ENCODE measurements at places on chromosomes 2 and 18.

- no peak for DNase-seq
Measured at GRCh38 chr2:39160982-39161381, 40.1 kb upstream of the SOS1 start.

- no peak for DNase-seq
Measured at GRCh38 chr2:82837588-82838304, 1621.3 kb downstream of the SUCLG1 start.

DNA sequence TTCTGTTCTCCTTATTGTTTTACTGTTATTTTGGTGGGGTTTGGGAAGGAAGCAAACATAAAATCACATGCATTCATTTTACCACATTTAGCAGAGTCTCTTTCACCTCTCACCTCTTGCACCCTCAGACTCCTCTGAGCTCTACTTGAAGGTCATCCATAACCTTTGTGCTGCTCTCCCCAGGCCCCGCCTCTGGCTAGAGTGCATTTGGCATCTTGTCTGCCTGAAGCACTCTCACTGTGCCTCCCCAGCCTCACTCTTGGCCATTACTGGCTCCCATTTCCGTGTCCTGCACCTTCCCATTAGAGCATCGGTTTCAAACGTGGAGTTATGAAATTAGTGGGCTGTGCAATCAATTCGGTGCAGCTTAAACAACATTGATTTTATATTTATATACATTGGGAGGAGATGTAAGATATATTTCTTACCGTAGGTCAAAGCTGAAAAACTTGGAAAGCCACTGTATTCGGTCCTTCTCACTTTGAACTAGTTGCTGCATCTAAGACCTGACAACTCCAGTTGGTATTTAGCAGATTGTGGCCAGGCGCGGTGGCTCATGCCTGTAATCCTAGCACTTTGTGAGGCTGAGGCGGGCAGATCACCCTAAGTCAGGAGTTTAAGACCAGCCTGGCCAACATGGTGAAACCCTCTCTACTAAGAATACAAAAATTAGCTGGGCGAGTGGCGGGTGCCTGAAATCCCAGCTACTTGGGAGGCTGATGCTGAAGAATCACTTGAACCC, 6.9 kb upstream of the ZFAND2B start:
- no peak for DNase-seq

GRCh38 chr18:2459886-2460285, 111.4 kb downstream of the METTL4 start:
- DNase-seq: no peak

- DNase-seq: no peak
Measured at GRCh38 chr2:25009954-25010353, 31.9 kb upstream of the EFR3B start.

DNA sequence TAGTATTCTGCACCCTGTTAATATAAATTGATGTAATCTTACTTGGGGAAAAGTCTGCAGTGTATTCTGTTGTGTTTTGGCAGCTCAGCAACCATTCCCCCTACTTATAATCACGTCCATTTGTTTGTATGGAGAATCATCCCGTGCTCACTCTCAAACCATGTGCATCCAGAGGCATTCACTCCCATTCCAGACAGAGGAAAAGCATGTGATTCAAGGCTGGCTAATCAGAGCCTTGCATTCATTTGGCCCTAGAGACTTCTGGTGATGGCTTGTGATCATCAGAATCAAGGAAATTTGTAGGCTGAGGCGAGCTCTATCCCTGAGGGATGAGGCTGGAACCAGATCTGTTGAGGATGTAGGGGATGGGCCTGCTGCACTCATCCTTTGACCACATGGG, 5.1 kb upstream of the WIPF1 start:
- DNase-seq: no peak

GRCh38 chr2:69977906-69978482, 16.6 kb upstream of the ASPRV1 start:
- DNase-seq: no peak

- no peak for DNase-seq
Measured at GRCh38 chr2:217297096-217297495, 437.2 kb upstream of the TNP1 start.

DNA sequence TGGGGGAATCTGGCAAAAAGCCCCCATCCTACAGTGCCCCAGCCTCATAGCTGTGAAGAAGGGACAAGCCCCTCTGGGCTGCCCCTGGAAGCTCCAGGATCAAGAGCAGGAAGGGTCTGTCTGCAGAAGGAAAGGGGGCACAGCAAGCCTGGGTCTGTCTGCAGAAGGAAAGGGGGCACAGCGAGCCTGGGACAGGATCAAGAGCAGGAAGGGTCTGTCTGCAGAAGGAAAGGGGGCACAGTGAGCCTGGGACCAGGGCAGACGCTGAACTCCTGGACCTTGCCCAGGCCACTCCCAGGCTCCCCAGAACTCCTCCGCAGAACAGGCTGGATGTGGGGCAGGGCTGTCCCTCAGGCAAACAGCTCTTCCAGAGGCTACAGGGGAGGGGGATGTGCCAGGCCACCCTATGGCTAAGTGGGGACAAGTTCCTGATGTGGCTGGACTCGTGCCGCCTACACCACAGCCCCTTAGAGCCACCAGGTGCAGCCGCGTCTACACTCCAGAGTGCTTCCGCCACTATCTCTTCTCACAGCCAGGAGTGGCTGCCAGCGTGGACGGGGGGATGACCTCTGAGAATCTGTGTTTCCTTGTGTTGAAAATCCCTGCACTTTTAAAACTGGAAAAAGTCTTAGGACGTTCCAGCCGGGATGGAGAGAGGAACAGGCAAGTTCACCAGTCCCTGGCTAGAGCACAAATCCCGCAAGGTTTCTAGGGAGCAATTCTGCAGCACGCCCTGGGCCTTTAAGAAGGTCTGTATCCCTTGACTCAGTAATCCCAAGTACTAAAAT, 20.8 kb downstream of the KIF1A start:
- DNase-seq: no peak

DNA sequence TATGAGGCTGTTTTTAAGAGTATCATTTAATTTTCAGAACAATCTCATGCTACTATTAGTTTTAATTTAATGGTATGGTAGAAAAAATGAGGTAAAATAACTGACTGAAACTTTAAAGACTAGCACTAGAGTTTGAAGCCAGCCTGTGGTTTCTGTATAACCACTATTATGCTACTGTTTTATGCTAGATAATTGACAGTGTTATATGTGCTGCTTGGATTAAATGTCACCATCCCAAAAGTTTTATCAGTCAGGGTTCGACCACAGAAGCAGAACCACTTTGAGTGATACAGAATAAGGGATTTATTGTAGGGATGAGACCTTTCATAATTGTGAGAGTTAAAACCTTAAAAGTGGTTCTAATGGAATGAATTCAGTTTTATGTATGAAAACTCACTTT, 271.6 kb downstream of the PTGR3 start:
- no peak for DNase-seq

GRCh38 chr2:88054782-88055370, 707 bp downstream of the KRCC1 start:
- DNase-seq: no peak

DNA sequence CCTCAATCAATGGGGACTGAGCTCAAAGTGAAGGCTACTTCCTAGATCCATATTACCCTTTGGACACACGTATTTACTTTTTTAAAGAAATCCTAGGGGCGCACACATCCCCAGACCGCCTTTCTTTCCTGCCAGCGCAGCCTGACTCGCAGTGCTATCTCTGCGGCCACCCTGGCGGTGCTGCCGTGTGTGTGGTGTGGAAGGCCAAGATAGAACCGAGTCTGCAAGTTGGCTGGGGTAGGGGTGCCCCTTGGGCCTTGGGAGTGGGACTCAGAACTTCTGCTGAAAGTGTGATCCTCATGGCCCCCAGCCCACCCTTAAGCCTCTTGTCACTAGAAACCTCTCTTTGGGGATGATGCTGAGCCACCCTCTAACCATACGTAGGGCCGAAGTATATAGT, 143.7 kb downstream of the KLHL29 start:
- DNase-seq: no peak

GRCh38 chr18:63155169-63155852, 164.3 kb downstream of the BCL2 start:
- DNase-seq: peak; percentile 92

- DNase-seq: no peak
Measured at GRCh38 chr2:23418461-23418911, 33.5 kb downstream of the KLHL29 start.

GRCh38 chr2:65435625-65436168, 3.3 kb upstream of the SPRED2 start:
- DNase-seq: peak; percentile 56

- DNase-seq: no peak
Measured at GRCh38 chr2:200625282-200625681, 39.5 kb downstream of the AOX1 start.

GRCh38 chr2:109373791-109374547, 239.8 kb downstream of the SEPTIN10 start:
- DNase-seq: no peak

DNA sequence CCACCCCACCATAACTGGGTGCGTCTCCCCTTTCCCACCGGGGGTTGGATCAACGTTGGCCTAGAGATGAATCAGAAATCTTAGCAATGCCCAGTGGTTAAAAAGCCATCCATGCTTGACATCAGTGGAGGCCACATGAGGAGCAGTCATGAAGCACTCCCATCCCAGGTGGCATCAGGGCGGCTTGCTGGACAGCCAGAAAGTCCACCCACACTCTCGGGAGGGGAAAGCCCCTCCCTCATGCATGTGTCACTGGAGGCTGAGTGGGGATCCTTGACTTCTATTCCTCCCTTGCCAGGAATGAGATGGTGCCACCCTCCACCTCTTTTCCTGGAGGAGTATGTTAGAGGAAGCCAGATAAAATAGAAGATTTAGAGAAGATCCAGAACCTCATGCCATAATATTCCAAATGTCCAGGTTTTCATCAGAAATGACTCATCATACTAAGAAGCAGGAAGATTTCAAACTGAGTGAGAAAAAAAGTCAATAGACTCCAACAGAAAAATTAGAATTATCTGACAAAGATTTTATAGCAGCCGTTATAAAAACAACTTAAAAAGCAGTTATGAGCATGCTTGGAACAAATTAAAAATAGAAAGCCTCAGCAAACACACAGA, 507.1 kb upstream of the ID2 start:
- DNase-seq: no peak

- no peak for DNase-seq
Measured at GRCh38 chr18:45980229-45980628, 13.1 kb upstream of the EPG5 start.

DNA sequence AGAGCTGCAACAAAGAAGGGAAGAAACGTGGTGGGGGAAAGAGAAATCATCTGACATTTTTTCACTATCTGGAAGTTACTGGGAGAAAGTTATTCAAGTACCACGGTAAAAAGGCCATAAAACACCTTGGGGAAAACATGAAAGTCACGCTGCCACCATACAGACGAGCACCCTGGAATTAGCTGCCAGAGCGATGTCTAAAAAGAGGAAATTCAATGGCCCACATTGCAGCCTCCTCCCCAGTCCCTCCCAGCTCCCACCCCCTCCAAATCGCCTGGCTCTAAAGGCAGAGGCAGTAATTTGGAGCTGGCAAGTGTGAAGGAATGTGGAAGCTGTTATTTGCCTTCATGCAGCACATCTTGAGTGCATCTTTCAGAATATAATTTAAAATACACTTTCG, 192.0 kb downstream of the ALK start:
- no peak for DNase-seq

DNA sequence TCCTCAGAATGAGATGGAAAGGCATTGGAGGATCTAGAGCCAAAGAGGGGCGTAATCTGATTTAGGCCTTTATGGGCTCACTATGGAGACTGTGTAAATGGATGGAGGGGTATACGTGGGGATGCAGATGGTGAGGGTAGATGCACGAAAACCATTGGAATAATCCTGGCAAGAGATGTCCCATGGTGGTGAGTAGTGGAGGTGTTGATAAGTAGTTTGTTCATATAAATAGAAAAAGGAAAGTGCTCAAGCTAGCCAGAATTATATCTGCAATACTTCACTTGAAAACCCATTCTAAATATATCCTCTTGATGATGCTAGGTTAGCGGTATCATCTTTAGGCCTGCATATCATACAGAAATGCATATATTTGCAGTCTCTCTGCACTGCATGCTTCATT, 459.7 kb downstream of the CDH2 start:
- DNase-seq: no peak

DNA sequence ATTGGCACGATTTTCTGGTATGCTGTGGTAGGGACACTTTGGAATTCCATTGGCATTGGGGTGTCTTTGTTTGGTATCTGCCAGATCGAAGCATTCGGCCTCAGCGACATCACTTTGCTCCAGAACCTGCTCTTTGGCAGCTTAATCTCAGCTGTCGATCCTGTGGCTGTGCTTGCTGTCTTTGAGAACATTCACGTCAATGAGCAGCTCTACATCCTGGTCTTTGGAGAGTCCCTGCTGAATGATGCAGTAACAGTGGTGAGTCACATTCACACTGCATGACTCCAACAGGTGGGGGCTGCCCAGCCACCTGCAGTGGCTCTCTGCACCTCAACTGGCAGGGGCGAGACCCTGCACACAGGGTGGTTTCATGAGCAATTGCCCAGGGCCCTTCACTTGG, 38.4 kb downstream of the SLC9A2 start:
- DNase-seq: peak; percentile 65

DNA sequence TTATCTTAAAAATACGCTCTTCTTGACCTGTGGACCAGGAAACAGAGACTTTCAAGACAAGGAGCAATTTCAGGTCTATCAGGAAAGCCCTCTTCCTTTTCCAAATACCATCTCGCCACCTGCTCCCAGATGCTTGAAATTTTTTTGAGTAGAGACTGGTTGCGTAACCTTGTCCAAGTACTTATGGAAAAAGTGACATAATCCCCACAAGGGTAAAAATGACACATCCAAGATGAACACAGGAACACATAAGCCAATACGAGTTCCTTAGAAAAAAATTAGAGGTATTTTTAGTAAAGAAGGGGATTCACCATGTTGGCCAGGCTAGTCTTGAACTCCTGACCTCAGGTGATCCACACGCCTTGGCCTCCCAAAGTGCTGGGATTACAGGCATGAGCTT, 1.8 kb downstream of the SERPINB13 start:
- DNase-seq: no peak

Data from activated CD8-positive, alpha-beta T cell treated with anti-CD3 and anti-CD28 coated beads for 36 hours (primary cell).